ENCODE measurements at places on chromosomes 3 and 15.

GRCh38 chr15:26974120-26974780, 3.3 kb downstream of the GABRG3 start:
- no peak for DNase-seq

DNA sequence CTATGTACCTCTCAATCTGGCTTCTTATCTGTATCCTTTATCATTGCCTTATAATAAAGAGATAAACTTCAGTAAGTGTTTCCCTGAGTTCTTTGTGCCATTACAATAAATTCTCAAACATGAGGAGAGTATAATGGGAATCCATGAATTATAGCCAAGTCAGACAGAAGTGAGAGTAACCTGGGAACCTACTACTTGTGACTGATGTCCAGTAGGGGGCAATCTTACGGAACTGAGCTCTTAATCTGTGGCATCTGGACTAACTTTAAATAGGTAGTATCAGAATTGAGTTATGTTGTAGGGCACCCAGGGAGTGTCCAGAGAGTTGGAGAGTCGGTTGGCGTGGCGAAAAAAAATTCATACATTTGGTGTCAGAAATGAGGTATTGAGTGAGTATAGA, 542.6 kb downstream of the ZBBX start:
- no peak for DNase-seq

DNA sequence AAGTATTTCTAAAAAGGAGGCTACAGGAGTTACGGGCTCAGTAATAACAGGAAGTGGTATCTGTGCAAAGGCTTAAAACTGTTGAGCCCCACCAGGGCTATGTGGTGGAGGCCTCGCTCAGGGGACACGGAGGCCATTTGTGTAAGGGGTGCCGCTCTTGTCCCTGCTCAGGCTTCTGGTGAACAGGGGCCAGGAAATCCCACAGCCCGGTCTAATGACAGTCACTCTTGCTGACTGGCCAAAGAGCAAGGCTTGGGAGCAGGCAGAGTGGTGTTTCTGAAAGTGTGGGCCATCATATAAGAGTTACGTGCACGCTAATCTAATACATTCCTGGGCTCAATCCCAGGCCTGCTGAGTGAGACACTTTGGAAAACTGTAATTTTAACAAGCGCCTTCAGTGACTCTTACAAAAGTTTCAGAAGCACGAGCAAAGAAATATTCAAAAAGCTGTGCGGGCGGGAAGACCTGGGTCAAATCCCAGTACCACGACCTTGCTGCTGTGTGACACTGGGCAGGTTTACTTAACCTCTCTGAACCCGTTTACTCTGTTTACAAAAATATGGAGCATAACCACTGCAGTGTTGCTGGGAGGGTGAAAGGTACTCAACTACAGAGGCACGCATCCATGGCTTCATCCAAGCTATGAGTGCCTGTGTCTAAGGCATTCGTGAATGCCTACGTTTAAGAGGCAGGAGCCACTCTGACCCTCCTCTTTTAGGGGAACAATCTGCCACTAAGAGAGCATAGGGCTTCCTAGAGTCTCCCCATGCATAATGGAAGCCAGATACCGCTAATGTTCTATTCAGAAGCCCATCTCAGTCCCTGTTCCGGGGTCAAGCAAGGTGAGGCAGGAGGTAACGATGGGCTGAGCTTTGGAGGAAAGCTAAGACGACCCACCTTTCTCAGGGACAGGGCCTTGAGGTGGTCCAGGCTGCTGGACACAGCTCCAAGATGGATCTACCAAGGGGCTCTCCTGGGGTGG, 2.0 kb downstream of the ATP10A start:
- DNase-seq = no peak

- no peak for DNase-seq
These were observed 2.1 kb upstream of the FURIN start for GRCh38 chr15:90866161-90866715.

- DNase-seq = no peak
These were observed 474.2 kb upstream of the ZNF385D start for GRCh38 chr3:22225161-22225560.

DNA sequence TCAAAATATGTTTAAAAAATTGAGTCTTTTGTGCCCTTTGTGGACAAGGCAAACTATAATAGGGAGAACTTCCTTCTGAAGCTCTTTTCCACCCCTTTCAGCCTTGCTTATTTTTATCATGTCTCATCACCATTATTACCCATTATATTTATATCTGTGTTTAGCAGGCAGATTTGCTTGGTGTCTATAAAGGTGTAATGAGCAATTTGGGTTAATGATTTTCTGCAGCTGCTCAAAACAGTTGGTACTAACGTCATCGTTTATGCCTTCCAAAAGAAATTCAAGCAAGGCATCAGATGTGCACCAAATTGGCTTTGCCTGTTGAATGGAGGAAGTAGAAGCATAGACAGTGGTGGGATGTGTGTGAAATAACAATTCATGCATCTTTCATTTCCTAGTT, 483.7 kb upstream of the SGO1 start:
- no peak for DNase-seq

- DNase-seq = no peak
These were observed 433.4 kb upstream of the IL12A start for GRCh38 chr3:159555205-159555604.

DNA sequence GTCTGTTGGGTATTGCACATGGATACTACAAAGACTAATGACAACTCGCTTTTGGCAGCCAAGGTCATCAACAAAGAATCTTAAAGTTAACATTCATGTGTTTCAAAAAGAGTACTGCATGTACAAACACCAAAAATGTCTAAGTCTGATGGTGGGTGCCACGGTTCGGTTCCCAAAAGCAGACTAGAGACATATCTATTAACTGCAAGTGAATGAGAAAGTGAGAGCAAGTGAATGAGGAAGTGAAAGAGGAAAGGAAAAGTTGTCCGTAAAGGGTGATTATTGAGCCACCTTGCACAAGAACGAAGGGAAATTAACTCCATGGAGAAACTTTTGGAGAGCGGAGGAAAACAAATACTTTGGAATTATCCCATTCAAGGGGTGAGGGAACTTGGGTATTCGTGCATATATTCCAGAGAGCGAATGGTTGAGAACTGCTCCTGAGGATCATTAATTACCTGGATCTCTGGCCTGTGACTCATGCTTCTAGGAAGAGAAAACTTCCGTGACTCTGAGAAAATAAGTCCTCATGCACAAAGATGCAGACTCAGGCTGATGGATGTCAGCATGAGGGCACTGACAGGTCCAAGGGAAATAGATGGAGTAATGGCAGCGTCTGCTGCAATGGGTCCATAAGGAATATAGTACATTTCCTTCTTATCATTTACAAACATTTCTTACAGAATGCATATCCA, 336.5 kb upstream of the TGFBR2 start:
- DNase-seq = no peak

- DNase-seq = no peak
These were observed 34.6 kb downstream of the IGSF10 start for GRCh38 chr3:151426341-151426657.

GRCh38 chr3:14798231-14798630, 20.5 kb upstream of the FGD5 start:
- DNase-seq = no peak
